ENCODE measurements at places on chromosomes 4 and X.

- DNase-seq, result no peak
Measured at GRCh38 chr4:89434364-89434988, 126.9 kb upstream of the GPRIN3 start.

GRCh38 chrX:18753631-18754030 lies 46.2 kb downstream of the PPEF1 start:
- no peak for DNase-seq

- DNase-seq, result peak; percentile 24
Measured at GRCh38 chr4:87502580-87503238, 26.5 kb downstream of the SPARCL1 start.

GRCh38 chr4:177308847-177309521 lies 690 bp upstream of the NEIL3 start:
- no peak for DNase-seq

- DNase-seq, result no peak
Measured at GRCh38 chrX:10608099-10608498, 12.3 kb downstream of the MID1 start.

GRCh38 chr4:61909031-61909430 lies 708.9 kb downstream of the ADGRL3 start:
- DNase-seq, result no peak

- no peak for DNase-seq
Measured at GRCh38 chrX:134186362-134187121, 50.4 kb upstream of the CCDC160 start.

- no peak for DNase-seq
Measured at GRCh38 chrX:19639056-19639455, 123.7 kb upstream of the MAP3K15 start.

DNA sequence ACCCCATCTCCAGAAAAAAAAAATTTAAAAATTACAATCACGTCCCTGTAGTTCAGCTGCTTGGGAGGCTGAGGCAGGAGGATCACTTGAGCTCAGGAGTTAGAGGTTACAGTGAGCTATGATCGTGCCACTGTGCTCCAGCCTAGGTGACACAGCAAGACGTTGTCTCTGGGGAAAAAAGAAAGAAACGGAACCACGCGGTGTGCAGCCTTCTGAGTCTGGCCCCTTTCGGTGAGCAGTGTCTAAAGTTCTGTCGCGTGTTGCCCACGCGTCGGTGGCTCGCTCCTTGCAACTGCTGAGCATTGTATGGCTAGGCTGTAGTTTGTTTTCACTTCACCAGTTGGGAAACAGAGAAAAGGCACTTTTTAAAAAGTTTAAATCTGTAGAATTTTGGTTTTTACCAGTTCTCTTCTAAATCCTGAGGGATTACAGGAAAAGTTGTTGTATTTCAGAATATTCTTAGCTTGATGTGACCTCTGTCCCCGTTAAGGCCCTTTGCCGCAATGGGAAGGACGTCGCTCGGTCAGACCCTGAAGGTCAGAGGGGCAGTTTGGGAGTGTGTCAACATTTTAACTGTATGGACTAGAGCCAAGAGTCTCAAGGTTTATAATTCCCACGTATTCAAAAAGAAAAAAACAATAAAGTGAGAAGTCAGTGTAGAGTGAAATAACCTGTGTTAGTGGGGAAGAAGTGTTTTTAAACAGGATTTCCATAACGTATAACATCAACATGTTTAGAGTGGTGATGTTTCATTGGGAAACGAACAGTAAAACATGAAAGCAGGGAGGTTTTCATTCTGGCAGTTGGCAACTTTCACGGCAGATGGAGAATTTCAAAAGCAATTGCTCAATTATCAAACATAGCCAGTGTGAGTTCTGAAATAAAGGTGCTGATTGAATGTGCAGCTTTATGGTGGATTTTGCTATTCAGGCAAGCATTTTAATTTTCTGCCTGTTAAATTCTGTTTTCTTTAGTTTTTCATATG lies 45.8 kb upstream of the MSANTD1 start:
- no peak for DNase-seq

DNA sequence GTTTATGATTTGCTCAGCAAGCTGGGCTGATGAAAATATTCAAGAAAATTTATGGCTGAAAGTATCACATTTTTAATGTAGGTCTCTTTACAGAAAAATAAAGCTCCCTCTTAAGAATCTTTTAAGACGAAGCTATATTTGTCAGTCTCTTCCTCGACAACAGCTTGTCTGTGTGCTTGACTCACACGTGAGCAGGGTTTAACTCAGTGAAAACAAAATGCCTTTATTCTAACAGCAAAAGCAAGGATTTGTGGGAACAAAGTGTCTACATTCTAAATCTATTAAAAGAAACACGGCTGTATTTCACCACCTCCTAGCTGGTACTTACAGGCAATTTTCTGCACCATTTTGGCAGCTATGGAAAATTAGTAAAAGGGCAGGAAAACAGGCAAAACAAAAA lies 75.5 kb downstream of the NYX start:
- no peak for DNase-seq

- DNase-seq, result no peak
Measured at GRCh38 chrX:44989995-44990770, 117.2 kb downstream of the KDM6A start.

DNA sequence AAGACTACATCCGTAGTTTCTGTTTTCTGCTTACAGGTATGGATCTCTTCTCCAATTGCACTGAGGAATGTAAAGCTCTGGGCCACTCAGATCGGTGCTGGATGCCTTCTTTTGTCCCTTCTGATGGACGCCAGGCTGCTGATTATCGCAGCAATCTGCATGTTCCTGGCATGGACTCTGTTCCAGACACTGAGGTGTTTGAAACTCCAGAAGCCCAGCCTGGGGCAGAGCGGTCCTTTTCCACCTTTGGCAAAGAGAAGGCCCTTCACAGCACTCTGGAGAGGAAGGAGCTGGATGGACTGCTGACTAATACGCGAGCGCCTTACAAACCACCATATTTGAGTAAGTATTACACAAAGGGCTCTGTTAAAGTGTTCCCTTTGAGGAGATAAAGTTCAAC lies 13.8 kb downstream of the PCDH10 start:
- no peak for DNase-seq

DNA sequence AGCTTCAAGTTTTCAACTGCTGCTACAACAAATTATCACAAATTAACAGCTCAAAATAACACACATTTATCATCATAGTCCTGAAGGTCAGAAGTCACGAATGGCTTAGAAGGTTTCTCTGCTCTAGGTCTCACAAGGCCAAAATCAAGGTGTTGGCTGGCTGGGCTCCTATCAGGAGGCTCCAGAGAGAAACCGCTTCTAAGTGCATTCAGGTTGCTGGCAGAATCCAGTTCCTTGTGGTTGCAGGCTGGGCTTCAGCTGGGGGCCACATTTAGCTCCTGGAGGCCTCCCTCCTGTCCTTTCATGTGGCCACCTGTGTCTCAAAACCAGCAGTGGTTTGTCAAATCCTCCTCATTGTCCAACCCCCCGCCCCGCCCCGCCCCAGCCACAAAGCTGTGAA lies 15.4 kb downstream of the MRFAP1 start:
- DNase-seq, result no peak

DNA sequence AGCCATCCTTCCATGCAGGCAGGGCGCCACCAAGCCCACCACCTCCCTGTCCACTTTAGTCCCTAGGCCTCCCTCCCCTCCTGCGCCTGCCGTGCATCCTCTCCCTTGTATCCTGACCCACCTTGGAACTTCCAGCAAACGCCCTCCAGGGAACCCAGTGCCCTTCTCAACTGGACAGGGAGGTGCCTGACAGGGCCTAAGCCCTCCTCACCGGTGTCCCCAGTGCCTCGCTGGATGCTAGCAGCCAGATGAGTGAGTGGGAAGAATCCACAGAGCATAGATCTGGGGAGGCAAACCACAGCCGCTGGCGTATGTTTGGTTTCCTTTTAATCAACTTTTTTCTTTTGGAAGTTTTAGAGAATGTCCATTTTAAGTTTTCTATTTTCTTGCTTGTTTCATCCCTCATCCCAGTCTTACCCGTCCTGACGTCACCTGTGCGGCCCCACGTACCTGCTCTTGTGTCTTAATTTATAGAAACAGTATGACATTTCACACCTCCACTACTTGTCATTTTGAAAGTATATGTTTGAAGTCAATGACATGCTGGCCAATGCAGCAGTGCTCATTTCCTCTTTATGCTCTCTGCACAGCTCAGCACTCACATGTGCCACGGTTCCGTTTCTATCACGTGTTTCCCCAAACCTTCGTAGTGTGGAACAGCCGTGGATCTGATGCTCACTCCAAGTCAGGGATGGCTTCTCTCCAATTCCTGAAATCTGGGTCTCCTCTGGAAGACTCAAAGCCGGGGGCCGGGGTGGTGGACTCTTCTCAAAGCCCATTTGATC lies 3.4 kb upstream of the HMX1 start:
- no peak for DNase-seq

DNA sequence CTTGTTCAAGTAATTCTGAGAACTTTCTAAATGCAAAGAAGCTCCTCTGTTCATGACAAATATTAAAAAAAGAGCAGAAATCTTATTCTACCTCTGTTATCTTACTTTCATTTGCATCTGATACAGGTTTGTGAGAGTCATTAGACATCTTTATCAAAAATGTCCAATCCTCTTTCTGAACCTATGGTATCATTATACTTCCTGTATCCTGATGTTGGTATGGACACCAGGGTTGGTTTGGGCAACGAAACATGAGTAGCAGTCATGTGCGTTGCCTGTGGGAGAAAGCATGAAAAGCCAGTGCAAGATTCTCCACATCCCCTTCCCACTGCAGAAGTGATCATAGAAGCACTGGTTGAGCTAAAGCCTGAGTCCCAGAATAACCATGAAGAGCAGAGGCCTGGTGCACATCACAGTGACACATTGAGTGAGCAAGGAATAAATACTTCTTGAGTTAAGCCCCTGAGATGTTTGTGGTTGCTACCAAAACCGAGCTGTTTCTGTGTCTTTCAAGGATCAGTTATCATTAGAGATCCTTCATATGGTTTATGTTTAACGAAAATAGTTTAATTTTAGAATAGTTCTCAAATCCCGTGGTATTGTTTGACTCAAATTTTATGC lies 197.2 kb downstream of the BANK1 start:
- DNase-seq, result no peak

- no peak for DNase-seq
Measured at GRCh38 chr4:159343116-159343515, 240.2 kb downstream of the RAPGEF2 start.

GRCh38 chrX:13463608-13464007 lies 105.8 kb upstream of the EGFL6 start:
- peak; percentile 66 for DNase-seq

DNA sequence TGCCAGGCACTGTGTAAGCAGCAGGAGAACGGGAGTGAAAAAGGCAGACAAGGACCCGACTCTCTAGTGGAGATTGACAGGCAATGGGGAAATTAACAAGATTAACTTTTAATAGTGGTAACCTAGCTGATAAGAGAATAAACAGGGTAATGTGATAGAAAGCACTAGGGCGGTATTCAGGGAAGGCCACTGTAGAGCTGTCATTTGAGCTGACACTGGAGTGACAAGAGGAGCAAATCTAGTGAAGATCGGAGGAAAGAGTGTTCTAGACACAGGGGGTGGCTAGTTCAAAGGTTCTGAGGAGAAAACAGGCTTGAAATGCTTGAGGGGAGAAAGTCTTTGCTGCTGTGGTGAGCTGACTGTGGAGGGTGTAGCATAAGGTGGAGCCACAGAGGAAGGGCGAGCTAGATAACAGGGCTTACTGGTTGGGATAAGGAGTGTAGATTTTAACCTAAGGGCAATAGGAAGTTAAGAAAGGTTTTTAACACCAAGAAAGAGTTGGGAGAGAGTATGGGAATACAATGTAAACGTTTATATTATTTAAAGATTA lies 122.8 kb downstream of the SLC10A7 start:
- DNase-seq, result no peak

GRCh38 chrX:149950681-149951080 lies 12.4 kb upstream of the EOLA2 start:
- peak; percentile 27 for DNase-seq

GRCh38 chr4:173318648-173319211 lies 15.4 kb downstream of the HMGB2 start:
- DNase-seq, result no peak

DNA sequence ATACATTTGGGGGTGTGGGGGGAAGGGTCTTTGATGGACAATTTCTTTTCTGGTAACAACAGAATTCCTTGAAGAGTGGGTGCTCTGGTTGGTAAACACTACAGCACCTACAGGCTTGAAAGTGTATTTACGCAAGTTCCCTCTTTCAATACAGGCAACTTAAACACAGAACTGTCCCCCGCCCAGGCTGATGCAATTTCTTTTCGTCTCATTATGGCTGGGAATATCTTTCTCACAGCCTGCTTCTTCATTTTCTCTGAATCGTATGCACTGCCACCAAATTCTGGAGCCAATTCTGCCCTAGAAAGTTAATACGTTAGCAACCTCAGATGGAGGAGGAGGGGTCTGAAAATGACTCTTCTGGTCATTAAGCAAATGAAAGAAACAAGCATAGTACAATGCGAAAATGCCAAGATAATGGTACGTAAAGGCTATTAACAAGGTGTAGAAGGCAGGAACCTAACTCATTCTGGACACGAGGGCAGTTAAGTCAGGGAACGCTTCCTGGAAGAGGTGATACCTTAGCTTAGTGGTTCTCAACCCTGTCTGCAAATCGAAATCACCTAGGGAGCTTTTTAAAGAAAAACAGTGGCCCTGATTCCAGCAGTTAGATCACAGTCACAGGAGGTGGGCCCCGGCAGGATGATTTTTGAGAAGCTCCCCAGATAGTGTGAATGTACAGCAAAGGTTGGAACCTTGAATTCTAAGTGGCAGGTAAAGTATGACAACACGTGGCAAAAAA lies 1.0 kb downstream of the AGA start:
- no peak for DNase-seq

- no peak for DNase-seq
Measured at GRCh38 chrX:119989905-119990555, 46.5 kb upstream of the NKAP start.

- DNase-seq, result no peak
Measured at GRCh38 chr4:100289946-100290345, 99.7 kb upstream of the DDIT4L start.

GRCh38 chrX:23287191-23287725 lies 47.4 kb upstream of the PTCHD1 start:
- no peak for DNase-seq

GRCh38 chr4:184400375-184400870 lies 73.9 kb downstream of the IRF2 start:
- DNase-seq, result peak; percentile 86

GRCh38 chrX:134600714-134601113 lies 57.6 kb downstream of the PLAC1 start:
- no peak for DNase-seq

DNA sequence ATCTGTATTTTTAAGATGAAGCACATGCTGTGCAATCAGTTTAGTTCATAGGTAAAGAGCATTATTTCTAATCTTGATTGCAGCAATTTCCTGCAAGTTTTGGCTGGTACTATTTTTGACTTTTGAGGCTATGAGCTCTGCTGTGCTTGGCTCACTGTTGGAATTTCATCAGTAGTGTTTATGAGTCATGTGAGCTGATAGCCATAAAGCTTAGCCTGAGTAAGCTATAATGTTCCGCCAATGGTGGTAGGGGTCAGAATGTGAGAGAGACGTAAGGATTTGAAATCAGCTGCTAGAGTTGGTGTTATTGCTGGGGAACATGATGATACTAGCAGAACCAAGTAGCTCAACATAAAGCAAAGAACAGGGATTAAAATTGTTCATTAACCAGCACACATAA lies 590.9 kb upstream of the GNPDA2 start:
- no peak for DNase-seq

- DNase-seq, result no peak
Measured at GRCh38 chr4:109820563-109820962, 5.0 kb downstream of the GAR1 start.
